ENCODE measurements at places on chromosomes 2 and 18.

- DNase-seq: no peak
These were observed 88.0 kb downstream of the GALR1 start for GRCh38 chr18:77337604-77338003.

DNA sequence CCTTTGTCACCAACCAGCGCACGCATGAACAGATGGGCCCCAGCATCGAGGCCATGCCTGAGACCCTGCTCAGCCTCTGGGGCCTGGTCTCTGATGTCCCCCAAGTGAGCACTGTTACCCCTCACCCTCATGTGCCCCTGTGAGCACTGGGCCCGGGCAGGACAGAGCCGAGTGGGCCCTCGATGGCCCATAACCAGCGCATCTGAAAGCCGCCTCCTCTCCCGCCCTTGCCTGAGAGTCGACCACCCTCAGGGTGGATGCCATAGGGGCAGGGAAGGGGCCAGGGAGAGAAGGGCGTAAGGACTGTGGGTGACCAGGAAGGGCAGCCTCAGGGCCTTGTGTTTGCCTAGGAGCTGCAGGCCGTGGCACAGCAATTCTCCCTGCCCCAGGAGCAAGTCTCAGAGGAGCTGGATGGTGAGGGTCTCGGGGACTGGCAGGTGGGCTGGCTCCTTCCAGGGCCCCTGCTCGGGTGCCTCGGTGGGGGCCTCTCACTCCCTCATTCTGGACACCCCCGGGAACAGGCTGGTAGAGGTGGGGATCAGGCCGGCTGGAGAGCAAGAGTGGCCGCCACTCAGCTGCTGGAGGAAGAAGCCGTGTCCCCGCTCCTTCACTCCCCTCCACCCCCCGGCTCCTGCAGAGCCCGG, 2.1 kb downstream of the PROM2 start:
- DNase-seq: no peak

DNA sequence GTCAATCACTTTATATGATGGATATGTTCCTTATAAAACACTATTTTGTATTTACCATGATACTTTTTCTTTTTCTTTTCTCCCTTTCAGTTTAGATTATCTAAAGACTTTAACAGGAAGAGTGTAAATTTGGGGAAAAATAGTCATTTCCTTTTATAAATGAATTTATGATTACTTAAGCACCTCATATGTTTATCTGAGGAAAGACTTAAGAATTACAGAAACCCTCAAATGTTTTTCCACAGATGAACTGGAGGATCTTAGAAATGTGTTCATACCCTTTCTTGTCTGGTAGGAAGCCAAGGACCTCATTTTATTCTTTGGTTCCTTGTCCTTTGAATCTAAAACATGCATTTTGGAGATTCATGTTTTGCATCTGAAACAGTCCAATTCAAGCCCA, 36.7 kb downstream of the MAPRE2 start:
- no peak for DNase-seq

GRCh38 chr2:241041589-241042158, 43.3 kb downstream of the SNED1 start:
- no peak for DNase-seq

DNA sequence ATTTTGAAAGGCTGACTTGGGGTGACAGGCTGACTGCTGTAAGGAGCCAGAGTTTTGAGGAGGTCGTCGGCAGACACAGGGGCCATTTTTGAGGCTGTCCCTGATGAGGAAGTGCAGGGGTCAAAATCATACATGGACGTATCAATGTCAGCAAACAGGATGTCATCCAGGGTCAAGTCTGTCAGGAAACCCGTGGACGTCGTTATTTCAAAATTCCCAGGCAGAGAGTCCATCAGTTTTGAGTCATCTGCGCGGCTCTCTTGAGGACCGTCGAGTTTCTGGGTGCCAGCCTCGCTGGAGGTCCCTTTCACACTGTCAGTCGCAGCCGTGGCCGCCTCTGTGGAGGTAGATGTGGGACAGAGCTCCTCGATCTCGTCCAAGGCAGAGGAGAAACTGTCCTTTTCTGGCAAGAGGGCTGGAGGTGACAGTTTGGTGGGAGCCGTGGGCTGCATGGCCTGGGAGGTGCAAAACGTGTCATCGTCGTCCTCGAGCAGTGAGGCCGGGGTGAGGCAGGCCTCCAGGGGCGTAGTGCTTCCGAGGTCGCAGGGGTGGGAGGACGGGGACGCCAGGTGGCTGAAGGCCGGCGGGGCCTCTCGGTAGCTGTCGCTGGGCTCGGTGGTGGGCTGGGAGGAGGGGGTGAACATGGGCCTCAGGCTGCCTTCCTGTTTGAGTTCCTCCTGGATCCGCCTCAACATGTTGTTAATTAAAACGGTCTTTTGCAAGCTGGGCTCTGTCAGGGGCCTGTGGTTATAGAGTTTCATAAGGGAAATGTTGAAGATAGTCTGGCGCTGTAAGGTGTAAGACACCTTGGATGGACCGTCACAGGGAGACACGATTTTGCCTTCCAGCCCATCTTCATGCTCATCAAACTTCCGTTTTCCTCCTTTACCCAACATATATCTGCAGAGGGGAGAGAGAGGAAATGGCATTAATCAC, 17.5 kb downstream of the SERTAD2 start:
- no peak for DNase-seq

GRCh38 chr2:144261966-144262365, 258.0 kb downstream of the ZEB2 start:
- no peak for DNase-seq

GRCh38 chr2:208529796-208530195, 123.2 kb downstream of the PTH2R start:
- peak; percentile 49 for DNase-seq

DNA sequence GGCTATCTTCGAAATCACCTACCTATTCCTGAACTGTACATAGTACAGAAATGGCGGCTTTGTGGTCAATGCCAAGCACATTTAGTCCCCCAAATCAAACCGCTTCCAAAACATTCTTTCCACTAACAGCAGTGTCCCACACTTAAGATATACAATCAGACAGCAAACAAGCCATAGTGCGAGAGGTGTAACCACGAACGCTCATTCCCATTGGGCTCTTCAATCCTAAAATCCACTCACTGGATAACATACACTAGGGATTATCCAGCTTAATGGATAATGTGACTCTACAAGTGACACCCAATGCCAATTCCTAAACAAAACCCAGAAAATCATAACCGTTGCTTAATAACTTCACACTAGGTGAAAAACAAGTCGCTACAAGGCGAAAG, 2.0 kb downstream of the XPO1 start:
- no peak for DNase-seq

GRCh38 chr2:150426724-150427123, 60.7 kb downstream of the RND3 start:
- DNase-seq: no peak

DNA sequence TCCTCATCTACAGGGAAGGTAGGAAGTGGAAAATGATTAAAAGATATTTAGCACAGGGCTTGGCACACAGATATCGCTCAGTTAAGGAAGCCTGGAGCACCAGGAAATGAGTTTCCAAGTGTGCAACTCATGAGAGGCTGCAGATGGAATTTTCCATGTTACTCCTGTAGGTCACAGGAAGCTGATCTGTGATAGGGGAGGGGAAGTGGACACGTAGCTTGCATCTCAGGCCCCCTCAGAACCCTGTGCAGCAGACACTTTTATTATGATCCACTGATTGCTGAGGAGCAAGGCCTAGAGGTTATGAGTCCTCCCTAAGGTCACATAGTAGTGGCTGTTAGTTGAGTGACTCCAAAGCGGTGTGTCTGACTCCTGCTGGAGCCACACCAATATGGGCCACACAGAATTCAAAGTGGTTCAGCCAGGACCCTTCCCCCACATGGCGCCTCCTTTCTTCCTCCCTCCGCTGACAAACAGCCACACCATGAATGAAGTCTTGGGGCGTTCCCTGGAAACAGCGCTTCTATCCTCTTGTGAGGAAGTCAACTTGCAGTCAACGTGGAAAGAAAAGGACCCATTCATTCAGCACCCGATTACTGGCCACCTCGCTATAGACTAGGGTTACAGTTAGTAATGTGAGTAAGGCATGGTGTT, 21.5 kb downstream of the DYSF start:
- no peak for DNase-seq

DNA sequence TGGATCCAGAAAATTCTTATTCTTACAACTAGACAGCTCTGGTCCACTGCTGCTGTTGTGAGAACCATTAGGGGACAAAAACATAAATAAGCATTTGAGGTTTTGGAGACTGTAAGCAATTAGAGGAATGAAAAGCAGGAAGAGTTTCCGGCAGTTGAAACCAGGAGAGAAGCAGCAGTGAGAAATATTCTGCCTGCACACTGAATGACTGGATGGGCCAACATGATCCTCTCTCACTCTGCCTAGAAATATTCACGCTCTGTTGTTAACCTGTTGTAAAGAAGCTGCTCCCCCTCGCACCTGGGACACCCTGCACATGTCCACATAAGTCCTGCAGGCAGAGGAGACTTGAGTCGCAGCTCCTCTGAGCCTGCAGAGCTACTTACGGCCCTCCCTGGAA, 60.4 kb upstream of the RNF152 start:
- no peak for DNase-seq

DNA sequence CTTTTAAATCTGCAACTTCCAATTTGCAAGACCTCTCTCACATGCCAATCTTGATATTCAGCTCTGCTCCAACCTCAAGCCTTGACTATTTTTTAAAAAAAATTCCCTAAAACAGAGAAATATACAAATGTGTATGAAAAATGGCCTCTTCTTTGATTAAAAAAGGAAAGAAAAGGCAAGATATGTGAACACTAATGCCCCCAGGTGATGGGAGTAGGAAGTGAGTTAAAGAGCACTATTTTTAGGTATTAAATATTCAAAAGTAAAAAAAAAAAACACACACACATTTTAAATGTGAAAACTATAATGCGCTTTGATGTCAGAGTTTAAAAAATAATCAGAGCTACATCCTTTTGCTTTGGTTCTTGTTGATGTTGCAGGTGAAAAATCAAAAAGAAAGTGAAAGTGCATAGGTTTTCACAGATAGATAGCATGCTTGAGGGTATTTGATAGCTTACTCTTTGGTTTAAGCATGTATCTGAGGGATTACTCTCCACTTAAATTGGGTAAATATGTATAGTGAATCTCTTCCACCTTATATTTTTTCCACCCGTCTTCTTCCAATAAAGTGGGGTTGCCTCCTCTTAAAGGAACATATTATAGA, 406.0 kb upstream of the POU3F3 start:
- peak; percentile 29 for DNase-seq

- no peak for DNase-seq
These were observed 55.3 kb upstream of the NABP1 start for GRCh38 chr2:191622374-191623320.

DNA sequence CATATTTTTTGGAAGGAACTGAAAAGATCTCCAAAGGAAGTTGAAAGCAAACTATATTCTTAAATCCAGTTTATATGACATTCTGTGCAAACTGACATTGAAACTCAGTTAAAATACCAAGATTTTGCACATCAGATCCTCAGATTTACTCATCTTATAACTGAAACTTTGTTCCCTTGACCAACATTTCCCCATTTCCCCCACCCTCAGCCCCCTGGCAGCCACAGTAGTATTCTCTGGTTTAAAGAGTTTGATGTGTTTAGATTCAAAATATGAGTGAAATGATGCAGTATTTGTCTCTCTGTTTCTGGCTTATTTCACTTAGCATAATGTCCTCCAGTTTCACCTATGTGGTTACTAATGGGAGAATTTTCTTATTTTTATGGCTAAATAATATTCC, 99.2 kb upstream of the ITGA4 start:
- DNase-seq: no peak

- DNase-seq: no peak
These were observed 375.6 kb upstream of the VWC2L start for GRCh38 chr2:214035091-214035852.

DNA sequence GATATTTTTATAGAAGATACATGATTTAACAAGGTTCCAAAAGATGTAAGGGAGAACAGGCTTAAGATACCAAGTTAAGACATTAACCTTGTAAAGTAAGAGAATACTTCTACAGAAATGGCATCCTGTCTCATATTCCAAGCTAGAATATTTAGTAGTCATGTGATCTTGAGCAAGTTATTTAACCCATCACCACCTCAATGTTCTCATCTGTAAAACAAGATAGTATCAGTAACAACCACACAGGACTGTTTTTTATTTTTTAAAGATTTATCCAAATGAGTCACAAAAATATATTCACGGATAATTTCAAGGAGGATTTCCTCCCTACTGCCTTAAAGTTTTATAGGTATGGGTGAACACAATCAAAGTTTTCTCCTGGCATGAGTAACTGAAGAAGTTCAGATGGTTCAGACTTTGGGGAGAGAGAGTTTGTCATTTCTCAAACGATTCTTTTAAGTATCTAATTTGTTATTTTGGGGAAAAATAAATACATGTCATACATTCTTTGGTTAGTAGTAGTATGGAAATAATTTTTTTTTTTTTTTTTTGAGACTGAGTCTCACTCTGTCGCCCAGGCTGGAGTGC, 25.9 kb downstream of the ROCK1 start:
- no peak for DNase-seq

- DNase-seq: no peak
These were observed 49.2 kb downstream of the SIGLEC15 start for GRCh38 chr18:45874491-45875184.

GRCh38 chr2:66729416-66730330, 294.7 kb downstream of the MEIS1 start:
- no peak for DNase-seq

GRCh38 chr2:120343100-120343432, 2.9 kb upstream of the INHBB start:
- no peak for DNase-seq

GRCh38 chr2:213232649-213233437, 51.4 kb upstream of the SPAG16 start:
- DNase-seq: no peak

DNA sequence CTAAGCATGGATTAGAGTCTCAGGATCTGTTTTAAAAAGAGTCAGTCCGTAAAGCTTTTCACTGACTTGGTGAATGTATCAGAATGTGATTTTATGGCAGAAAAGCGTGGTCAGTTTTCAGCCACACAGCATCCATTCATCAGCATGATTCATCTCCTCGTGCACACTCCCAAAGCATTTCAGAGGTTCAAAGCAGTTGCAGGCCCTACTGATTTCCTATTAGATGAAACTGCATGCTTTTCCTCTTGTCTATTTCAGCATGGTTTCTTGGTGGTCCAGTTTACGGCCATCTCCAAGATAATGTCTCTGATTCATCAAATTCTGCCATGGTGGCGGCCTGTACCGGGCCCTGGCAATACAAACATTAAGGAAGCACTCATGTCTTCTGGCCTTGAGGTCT, 4.8 kb upstream of the PARD6G start:
- no peak for DNase-seq

DNA sequence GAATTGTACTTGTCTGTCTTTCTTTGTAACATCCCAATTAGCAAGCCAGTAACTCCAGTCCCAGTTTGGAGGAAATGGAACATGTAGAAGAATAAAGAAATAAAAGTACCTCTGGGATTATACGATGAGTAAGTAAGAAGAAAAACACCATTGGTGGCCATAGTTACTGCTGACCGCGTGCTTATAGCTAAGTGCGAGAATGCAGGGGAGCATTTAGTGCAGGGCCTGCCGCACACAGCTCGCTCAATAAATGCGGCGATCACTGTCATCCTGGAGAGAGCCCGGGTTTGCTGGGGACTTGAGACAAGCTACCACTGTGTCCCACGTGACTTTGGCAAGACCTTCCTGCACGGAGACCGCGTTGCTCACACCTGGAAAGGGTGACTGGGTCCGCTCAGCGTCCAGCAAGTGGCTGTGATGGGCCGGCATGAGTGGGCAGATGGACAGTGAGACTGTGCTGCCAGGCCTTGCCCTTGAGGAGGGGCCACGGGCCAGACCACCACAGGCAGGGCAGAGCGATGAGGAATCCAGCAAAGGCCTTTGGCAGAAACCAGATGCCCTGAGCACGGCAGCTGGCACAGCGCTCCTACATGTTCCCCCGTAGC, 54.8 kb downstream of the ADI1 start:
- no peak for DNase-seq
